ENCODE measurements at places on chromosomes 5 and 9.

DNA sequence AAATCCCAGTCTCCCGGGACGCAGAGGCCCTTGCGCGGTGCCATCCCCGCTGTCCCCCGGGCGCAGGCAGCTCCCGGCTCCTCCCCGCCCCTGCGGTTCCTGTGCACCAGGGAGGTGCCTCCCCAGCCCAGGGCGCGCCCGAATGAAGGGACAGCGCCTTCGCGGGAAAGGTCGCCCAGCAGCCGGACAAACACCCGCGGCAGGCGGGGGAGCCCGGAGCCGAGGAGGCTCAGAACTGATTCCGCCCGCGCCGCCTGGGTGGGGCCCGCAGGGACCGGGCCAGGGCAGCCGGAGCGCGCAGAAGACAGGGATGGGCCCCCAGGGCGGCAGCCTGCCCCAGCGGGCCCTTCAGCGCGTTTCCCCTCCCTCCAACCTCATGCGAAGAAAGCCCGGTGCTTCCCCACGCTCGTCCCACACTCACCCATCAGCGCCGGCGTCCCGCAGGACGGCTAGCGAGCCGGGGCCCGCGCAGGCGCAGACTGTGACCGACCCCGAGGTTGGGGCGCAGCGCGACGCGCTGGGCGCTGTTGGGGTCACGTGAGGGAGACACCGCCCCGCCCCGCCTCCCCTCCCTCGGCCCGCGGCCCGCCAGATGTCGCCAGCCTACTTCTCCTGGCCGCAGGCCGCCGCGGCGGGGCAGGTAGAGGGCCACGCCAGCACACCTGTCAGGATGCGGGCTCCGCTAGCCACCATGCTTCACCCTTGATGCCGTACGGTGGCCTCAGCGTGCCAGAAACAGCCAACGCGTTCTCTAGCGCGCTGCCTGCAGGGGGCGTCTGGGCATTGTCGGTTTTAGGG, at the start of gene SLC25A51:
SLC25A51 (minus strand) TSS at position 481 of the 798 bp plus-strand sequence. CDS start 15,577 bp downstream, outside the sequence.
- peak; percentile 7 for DNase-seq

DNA sequence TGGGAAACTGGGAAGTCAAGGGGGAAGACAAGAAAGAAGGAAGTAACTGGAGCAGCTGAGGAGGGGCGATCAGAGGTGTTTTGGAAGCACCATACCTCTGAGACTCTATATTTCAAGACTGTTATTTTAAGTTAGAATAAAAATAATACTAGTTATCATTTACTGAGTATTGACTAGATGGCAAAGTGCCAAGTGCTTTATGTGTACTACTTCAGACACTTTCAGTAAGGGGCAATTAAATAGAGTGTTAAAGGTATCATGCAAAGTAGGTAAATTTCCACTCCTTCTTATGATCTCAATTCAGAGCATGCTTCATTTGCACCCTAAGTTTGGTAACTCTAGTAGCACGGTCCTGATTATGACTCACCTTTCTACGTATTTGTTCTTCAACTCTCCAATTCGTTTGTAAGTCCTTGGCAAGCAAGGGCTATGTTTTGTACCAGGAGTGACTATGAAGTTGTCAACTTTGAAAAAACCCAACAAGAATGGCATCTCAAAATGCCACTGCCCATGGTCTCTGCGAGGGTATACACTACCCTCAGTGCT, 152.4 kb upstream of the RAPGEF1 start:
- DNase-seq: no peak

- DNase-seq: no peak
Measured at GRCh38 chr9:133884907-133885744, 107.0 kb downstream of the VAV2 start.

- DNase-seq: no peak
Measured at GRCh38 chr5:126199467-126199866, 223.7 kb upstream of the GRAMD2B start.

DNA sequence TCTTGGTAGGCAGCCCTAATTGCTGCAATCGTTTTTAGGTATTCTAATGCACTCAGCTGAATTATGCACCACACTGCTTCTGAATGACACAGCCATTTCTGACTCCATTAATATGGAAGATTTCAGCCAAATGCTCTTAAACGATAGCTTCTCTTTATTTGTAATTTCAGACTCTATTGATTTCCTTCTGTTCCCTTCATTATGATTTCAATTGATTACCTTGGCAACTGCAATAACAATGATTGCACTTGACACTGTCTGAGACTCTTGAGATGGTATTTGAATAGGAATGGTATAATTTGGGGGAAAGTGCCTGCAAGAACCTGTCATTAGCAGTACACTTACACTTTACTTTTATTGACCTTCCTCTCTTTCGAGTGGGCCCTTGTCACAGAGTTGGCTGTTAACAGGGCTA, 296.1 kb upstream of the DMAC1 start:
- no peak for DNase-seq

GRCh38 chr9:125511789-125512660, 195.0 kb downstream of the MAPKAP1 start:
- DNase-seq: no peak

DNA sequence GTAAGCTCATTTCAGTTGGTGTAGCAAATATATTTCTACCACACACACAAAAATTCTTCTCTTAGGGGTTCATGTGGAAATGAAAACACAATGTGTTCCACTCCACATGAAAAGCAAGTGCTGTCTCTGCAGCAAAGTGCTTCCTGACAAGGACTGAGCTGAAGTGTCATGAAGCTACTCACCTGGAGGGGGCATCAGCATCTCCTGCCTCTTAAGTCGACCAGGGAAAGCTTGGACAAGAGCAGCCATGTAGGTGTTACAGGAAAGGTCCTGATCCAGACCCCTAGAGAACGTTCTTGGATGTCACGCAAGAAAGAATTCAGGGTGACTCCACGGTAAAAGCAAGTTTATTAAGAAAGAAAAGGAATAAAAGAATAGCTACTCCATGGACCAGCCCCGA, 62.8 kb downstream of the SV2C start:
- peak; percentile 36 for DNase-seq

DNA sequence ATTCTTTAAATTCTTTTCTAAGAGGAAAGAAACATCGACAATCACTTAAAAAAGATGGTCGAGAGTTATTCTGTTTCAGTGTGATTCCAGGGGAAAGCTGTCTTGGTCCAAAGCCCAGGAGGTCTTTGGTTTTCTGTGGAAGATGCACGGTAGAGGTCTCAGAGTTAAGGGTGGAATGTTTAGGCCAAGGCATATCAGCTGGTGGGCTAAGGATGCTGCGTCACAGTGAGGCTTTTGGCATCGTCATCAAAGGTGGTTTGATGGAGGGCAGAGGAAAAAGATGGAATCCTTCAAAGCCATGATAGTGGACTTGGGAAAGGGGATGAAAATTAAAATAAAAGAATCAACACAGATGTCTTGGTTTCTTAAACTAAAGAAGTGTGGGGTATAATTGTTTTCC, 137.3 kb upstream of the ANKH start:
- DNase-seq: no peak

All from Calu3 (cell line).